ENCODE measurements at places on chromosomes 5 and 9. TPM values are rescaled to one million over a fixed set of nuclear protein-coding genes. Genes with fewer than 3 reads are reported as not detected.

DNA sequence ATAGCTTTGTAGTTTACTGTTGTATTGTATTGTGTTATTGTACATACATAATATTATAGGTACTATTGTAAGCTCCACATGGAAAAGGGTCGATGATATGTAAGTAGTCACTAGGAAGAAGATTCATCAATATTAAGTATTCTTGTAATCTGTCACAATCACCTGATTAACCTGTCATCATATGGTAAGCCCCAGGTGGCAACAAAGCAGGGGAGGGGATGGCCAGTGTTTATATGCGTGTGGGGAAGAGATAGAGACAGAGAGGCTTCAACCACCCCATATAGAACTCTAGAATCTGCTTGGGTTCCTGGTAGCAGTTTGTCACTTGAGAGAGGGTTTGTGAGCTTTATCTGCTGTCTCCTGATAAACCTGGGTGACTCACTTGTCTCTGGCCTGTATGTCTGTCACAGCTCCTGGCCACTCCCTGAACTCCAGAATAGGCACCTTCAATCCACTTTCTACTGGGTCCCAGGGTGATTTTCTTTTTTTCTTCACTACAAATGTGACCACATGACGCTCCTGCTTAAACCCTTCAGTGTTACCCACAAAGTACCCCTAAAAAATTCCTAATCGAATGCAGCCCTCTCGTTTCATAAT, 48.9 kb upstream of the CPEB4 start:
- no peak for DNase-seq

- no peak for DNase-seq
Measured at GRCh38 chr5:132256086-132256782, 1.3 kb upstream of the PDLIM4 start.

- DNase-seq, result no peak
Measured at GRCh38 chr5:66143473-66144073, 527 bp upstream of the SREK1 start.

- DNase-seq, result no peak
Measured at GRCh38 chr5:59485629-59486439, 407.7 kb downstream of the PDE4D start.

The LMX1B gene
- total RNA-seq, result not detected

GRCh38 chr9:110050925-110051355, 157.0 kb downstream of the C9orf152 start:
- no peak for DNase-seq

The PTPRD gene
- 115 TPM for total RNA-seq

- no peak for DNase-seq
Measured at GRCh38 chr9:34124926-34125325, 1.6 kb downstream of the DCAF12 start.

DNA sequence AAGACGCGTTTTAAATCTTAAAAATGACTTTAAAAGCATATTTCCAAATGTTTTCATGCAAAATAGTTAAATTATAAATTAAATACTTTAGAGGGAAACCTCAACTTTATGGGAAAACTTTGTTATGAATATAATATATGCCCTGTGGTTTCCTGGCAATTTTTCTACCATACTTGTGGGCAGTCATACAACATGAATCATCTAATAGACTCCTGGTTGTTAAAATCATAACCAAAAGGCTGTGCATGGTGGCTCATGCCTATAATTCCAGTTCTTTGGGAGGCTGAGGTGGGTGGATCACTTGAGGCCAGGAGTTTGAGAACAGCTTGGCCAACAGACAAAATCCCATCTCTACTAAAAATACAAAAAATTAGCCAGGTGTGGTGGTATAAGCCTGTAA, 18.2 kb downstream of the ATP10B start:
- no peak for DNase-seq

The PCDHGC4 gene
- total RNA-seq, result 1.8 TPM

DNA sequence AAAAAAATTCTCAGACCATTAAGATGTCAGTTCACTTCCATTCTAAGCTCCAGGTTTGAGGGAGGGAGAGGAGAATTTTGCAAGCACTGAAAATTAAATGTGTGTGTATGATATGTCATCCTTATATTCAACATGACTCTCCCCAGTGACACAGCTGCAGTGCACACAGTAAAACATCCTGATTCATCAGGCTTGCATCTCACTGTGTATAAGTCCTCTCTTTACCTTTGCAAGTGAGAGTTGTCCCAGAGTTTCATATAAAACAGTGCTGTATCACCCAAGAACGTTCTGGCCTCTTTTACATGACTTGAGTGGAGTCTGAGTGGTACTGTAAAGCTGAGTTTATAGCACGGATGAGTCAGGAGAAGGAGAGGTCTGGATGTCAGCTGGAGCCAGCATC, 50.0 kb downstream of the DMRT2 start:
- no peak for DNase-seq

The ANKDD1B gene
- total RNA-seq, result 17.8 TPM

The PITX1 gene
- total RNA-seq, result 3.7 TPM

The SLCO6A1 gene
- total RNA-seq, result not detected

The WHRN gene
- total RNA-seq, result 11.6 TPM

DNA sequence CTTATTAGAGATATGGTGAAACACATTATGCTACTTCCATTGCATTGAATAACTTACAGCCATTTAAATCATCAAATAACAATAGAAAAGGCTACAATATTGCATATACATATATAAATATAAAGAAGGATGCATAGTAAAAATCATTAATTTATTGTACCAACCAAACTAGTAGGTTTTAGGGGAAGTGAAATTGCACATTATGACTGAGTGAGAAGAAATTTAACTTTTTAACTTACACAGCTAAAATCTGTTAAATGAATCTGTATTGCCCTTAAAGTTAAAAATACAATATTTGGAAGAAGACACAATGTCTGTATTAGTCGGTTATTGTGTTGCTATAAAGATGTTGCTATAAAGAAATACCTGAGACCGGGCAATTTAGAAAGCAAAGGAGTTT, 2073.7 kb upstream of the ACO1 start:
- no peak for DNase-seq

DNA sequence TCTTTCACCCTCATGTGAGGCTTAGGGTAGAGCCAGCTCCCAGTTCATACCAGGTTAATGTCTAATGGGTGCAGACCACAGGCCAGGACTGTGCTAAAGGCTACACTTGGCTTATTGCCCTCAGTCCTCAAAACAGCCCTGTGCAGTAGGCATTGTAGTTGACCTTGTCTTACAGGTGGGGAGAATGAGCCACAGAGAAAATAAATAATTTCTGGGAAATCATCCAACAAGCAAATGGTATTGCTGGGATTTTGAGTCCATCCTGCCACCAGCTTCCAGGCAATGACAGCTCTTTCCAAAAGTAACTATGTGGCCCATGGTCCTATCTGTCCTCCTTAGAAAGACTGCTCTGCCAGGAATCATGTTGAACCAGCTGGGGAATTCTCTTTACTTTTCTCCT, 450.0 kb downstream of the GADD45G start:
- no peak for DNase-seq

GRCh38 chr9:136726118-136726517, 13.7 kb downstream of the DIPK1B start:
- DNase-seq, result no peak

The PFN3 gene
- not detected for total RNA-seq

- DNase-seq, result no peak
Measured at GRCh38 chr5:139784488-139784887, 11.1 kb upstream of the PSD2 start.

GRCh38 chr9:13971415-13971814, 342.5 kb downstream of the NFIB start:
- no peak for DNase-seq

The ANKRD34B gene
- not detected for total RNA-seq

The ASS1 gene
- total RNA-seq, result 57.9 TPM

The PCDHGA1 gene
- total RNA-seq, result not detected

- DNase-seq, result no peak
Measured at GRCh38 chr9:79007701-79008483, 563.9 kb upstream of the TLE4 start.
